Common myeloid progenitor, CD34-positive (primary cell): ENCODE measurements at places on chromosomes 11 and 22.

DNA sequence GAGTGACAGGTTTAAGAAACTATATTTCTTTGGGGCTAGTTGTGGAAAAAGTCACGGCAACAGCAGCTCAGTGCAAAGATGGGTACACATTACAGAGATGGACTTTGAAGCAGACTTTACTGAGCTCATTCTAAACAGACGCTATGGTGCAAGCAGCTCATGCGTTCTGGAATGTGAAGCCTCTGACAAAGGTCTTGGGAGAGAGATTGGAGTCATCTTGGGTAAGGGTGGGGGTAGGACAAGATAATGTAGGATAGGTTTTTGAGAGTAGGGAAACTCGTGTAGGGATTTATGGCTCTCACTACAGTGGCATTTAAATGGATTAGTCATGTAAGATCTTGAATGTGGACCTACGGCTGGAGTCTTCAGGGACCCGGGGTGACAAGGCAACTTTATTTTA lies 36.2 kb upstream of the CLMP start:
- no peak for DNase-seq

- peak; percentile 44 for DNase-seq
Observed at GRCh38 chr11:65215441-65216076, 33.8 kb downstream of the CAPN1 start.

- peak; percentile 45 for DNase-seq
Observed at GRCh38 chr11:34899633-34900016, 16.6 kb downstream of the APIP start.

DNA sequence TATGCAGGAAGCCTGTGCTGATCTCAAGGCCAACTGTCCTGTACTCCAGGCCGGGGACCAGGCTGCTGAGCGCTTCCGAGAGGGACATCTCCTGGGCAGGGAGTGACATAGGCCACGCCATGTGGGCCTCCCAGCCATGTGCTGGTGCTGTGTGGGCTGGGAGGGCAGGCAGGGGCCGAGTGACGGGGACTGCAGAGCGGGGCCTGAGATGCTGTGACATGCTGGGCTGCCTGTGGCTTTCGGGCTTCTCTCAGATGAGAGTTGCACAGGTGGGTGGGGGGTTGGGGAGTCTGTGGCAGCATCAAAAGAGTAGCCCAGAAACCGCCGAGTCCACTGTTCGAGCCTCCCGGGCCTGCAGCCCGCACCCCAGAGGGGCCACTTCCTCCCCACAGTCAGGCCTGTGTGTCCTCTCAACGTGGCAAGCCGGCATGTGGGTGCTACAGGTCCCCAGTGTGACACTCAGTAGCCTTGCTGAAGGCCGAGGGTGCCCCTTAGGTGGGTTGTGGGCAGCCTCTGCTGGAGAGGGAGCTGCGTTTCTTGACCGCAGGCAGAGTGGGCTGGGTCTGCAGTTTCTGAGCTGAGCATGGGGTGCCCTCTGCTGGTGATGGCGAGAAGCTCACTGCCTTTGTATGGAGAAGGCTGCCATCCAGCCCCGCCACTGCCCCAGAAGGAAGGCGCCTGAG lies 101.2 kb downstream of the BCR start:
- peak; percentile 84 for DNase-seq

- DNase-seq: no peak
Observed at GRCh38 chr11:93591247-93591898, 48.2 kb upstream of the SMCO4 start.

DNA sequence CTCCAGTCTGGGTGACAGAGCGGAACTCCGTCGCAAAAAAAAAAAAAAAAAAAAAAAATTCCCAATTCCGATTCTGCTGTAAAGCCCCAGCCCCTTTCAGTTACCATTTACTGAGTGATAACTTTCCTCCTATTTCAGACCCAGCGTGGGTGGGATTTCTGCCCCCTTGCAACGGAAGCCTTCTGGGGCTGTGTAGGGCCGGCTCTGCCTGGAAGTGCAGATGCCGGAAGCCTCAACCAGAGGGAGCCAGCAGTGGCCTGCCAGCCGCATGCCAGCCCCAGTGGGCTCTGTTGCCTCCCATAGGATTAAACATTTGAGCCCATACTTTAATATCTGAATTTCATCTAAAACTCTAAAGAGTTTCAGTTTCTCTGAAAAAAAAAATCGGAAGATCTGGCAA lies 60.0 kb upstream of the NUP50 start:
- DNase-seq: no peak

- DNase-seq: no peak
Observed at GRCh38 chr11:79536155-79536917, 95.5 kb upstream of the TENM4 start.

DNA sequence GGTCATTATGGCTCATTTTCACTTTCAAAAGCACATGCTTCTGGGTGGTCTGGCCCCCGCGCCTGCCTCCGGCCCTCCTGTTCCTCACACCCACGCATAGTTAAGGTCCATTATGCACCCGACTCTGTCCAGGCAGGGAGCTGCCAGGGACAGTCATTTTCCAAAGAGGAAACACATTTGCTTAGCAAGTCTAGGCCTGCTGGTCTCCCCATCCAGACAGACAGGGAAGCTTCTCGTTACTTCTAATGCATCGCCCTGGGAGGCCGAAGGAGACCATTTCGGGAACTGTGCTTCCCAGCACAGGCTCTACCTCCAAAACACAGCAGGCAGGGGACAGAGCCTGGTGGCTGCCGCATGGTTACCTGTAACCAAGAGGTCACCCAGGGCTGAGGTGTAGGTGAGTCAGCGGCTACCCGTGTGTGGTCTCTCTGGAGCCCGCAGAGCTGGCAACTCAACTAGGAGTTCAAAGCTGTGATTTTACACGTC lies 87.1 kb upstream of the SHANK2 start:
- DNase-seq: no peak

DNA sequence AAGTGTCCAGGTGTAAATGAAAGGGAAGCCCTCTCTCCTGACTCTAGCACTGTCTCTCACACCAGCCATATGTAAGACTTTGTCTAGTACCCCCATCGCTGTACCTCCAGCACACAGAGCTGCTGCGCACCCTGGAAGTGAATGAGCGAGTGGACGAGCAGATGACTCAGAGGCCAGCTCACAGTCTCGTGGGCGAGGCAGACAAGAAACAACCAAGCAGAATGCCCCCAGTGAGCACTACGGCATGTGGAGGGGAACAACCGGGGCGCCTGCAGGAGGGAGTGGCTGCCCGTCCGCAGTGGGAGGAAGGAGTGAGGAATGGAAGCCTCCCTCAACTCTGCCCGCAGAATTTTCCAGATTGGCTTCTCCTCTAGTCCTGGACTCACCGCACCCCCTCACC lies 46.4 kb downstream of the MCM5 start:
- DNase-seq: no peak

- no peak for DNase-seq
Observed at GRCh38 chr22:42608823-42609361, 5.8 kb downstream of the POLDIP3 start.

DNA sequence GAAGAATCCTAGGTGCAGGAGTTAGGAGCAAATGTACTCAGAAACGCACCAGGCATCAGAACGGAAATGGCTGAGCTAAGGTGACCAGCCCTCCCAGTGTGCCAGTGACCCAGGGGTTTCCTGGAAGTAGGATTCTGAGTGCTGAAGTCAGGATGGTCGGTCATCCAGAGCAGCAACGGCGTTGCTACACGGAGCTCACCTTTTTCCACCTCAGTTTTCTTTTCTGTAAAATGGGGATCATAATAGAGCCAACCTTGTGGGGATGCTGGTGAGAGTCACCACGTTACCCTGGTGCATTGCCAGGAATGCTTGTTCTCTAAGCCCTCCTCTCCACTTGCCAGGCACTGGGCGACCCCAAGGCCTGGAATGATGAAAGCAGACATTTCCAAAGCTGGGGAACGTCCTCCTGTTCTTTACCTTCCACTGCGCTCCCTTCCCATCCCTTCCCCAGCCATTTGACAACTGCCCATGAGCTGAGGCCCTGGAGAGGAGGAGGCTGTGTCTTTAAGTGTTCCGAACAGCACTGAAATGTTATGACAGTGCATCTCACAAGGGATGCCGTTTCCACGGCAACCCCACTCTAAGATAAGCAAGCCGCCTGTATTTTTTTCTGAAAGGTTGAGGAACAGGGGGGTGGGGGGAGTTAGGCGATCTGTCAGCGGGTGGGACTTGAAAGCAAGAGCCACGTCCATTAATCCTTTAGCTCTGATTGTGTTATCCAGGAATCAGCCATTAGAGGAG lies 66.8 kb downstream of the TSPAN18 start:
- peak; percentile 80 for DNase-seq

DNA sequence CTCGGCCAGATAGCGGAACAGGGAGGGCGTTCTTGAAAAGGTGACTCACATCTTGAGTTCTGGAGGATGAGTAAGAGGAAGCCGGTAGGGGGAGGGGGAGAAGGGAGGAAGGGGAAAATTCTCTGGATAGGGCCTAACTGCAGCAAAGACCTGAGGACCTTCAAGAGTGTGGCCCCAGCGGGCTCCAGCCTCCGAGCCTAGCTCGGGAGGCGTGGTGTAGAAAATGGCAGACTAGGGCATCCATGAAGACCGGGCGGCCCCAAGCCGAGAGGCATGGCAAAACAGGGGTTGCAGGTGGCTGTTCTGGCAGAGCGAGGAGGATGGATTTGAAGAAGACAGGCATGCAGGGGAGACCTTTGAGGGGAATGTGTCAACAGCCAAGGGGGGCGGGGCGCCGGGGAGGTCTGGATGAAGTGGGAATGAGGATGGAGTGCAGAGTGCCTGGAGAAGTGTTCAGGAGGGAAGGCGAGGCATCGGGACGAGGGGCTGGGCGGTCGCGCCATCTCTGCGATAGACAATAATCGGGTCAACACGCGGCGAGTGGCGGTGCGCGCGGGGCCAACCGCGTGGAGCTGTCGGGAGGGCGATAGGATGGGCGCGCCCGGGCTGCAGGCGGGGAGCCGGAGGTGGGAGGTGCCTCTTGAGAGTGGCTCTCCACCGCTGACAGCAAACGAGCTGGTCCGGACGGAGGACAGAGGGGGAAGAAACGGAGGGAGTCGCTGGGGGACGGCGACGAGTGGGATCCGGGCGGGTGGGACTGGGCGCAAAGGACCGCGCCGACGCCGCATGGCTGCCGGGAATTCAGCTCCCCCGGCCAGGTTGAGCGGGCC lies 40.0 kb upstream of the CREB3L1 start:
- DNase-seq: peak; percentile 68

GRCh38 chr11:123407130-123407995 lies 22.7 kb upstream of the GRAMD1B start:
- peak; percentile 78 for DNase-seq

DNA sequence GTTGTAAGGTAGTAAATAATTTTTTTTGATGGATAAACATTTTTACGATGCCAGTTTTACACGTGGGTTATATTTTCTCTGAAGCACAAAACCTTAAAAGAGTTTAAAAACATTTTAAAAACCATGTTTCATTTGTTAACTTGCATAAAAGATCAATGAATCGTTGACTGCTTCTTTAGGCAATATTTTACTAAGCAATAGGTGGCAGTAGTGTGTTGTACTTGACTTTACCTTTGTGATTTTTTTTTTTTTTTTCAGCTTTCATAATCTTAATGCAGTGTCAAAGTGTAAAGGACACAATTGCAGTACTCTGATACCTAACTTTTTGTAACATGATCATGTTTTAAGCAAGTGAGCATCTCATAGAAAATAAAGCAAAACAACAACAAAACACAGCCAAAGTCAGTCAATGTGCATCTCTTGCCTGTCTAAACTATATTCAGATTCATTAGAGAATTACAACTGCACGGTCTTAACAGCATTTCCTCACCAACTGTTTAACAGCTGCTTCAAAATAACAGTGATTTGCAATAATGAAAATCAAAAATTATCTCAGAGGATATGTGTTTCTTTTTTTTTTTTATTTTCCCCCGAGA lies 27.7 kb downstream of the DNAJC24 start:
- DNase-seq: peak; percentile 12

- DNase-seq: no peak
Observed at GRCh38 chr11:64461081-64461480, 102.1 kb downstream of the RPS6KA4 start.

GRCh38 chr11:11899401-11899800 lies 57.6 kb downstream of the USP47 start:
- no peak for DNase-seq

GRCh38 chr11:117792241-117792640 lies 4.8 kb downstream of the DSCAML1 start:
- DNase-seq: no peak

DNA sequence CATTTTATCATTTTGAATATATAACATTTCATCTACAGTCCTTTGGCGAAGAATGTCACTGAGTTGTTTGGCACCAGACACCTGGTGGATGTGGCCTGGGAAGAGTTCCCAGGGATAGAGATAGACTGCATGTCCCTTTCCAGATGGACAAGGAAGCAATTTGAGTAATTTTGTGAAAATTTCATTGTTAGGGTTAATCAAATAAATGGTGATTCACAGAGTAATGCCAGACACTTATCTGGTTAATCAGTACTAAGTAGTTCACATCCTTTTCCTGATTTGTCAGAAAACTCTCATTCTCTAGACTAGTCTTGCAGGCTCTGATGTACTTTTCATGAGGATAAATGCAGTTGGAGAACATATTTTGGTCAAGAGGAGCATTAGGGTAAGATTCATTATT lies 41.6 kb downstream of the NAALAD2 start:
- no peak for DNase-seq

DNA sequence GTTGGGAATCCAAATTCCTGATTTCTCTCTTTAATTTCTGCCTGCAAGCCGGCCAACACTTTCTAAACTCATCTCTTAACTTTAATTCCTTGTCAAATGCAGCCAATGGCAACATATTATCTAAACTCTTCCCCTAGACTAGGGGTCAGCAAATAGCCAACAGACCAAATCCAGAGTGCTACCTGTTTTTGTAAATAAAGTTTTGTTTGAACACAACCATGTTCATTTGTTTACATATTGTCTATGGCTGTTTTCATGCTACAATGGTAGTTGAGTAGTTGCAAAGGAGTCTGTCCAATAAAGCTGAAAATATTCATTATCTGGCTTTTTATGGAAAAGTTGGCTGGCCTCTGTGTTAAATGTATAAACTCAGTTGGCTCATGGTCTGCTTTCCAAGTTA lies 37.2 kb upstream of the RASSF10 start:
- DNase-seq: no peak

- peak; percentile 49 for DNase-seq
Observed at GRCh38 chr22:44309137-44309536, 3.6 kb downstream of the SHISAL1 start.

DNA sequence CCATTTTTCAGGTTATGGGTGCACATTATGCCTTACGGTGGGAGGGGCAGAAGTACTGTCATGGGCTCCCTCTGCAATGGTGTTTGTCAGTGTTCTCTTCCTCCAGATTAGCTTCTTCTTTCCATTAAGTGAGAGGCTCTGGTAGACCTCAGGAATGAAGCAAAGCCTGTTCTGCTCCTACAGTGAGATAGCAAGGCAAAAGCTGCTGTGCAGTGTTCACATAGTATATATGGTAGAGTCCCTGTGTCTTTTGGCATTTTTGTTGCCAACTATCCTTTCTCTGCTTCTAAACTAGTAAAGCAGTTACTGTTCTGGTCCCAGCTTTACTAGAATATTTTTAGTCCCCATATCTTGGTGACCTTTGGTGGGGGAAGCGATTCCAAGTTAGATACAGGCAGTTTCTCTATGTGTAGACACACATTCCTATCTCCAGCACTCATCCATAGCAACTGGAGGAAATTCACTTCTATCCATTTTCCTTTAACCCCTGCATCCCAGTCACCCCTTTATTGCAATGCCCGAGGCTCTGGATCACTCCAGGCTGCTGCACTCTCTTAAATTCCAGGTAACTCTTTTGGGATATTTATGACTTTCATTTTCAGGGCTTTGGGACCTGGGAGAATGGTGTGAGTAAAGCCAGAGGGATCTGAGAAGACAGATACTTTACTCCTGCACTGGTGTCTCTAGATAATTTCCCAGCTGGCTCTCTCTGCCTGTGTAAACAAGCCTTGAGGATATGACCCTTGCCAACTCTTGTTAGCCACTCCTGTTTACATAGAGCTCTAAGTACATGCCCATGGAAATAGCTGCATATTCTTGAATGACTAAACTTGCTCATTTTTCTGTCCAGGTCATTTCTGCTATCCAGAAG lies 3.9 kb upstream of the TRIM34 start:
- no peak for DNase-seq
